ENCODE measurements at places on chromosomes 1 and 21. TPM values are rescaled to one million over a fixed set of nuclear protein-coding genes. Genes with fewer than 3 reads are reported as not detected.

The KCNE1 gene
- not detected for total RNA-seq

The PPIAL4G gene
- total RNA-seq: not detected

The SLC5A9 gene
- total RNA-seq: 0.10 TPM

The LRIF1 gene
- total RNA-seq: 32.6 TPM

The PLPPR5 gene
- total RNA-seq: 4.2 TPM

The DDR2 gene
- 1.7 TPM for total RNA-seq

The NID1 gene
- total RNA-seq: 29.2 TPM

The CLCA4 gene
- not detected for total RNA-seq

The KDF1 gene
- total RNA-seq: 18.0 TPM

The RXRG gene
- not detected for total RNA-seq

The UTP25 gene
- total RNA-seq: 6.8 TPM

The CASQ2 gene
- not detected for total RNA-seq

The RNF220 gene
- total RNA-seq: 168 TPM

The PDC gene
- not detected for total RNA-seq

The CDC20 gene
- 244 TPM for total RNA-seq
